NCI-H1092 treated with DMSO at 0.1 percent for 48 hours (cell line): ENCODE measurements at places on chromosomes 12 and 14.

- DNase-seq, result no peak
These were observed 473.5 kb downstream of the BTG1 start for GRCh38 chr12:91672130-91672529.

GRCh38 chr12:53751336-53752191 lies at the start of gene CISTR:
TSS of gene CISTR (minus strand) at chr12:53751979.
- DNase-seq, result peak; percentile 55

GRCh38 chr14:49089107-49089506 lies 497.1 kb downstream of the RPS29 start:
- DNase-seq, result no peak

- no peak for DNase-seq
These were observed 60.0 kb downstream of the PLEKHG7 start for GRCh38 chr12:92762773-92763172.

DNA sequence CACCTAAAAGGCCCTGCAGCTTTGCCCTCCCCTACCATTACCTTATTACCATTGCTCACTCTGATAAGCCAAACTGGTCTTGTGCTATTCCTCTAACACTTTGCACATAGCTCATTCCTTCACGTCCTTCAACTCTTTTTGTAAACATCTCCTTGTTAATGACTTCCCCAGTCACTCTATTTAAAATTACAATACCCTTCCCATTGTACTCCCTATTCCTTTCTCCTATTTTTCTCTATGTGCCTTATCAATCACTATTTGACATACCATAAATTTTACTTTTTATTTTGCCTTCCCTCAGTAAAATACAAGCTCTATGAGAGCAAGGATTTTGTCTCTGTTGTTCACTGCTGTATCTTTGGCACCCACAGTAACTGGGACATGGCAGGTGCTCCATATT lies 5.4 kb downstream of the SARNP start:
- no peak for DNase-seq

- peak; percentile 38 for DNase-seq
These were observed 906 bp downstream of the MARK3 start for GRCh38 chr14:103385929-103386712.

- no peak for DNase-seq
These were observed 337.4 kb downstream of the NUAK1 start for GRCh38 chr12:105801351-105801750.

GRCh38 chr12:87690236-87690810 lies 338.9 kb downstream of the C12orf50 start:
- DNase-seq, result no peak

GRCh38 chr14:51039252-51039651 lies 55.7 kb downstream of the TRIM9 start:
- no peak for DNase-seq

GRCh38 chr12:132443091-132443490 lies 46.9 kb upstream of the FBRSL1 start:
- no peak for DNase-seq

DNA sequence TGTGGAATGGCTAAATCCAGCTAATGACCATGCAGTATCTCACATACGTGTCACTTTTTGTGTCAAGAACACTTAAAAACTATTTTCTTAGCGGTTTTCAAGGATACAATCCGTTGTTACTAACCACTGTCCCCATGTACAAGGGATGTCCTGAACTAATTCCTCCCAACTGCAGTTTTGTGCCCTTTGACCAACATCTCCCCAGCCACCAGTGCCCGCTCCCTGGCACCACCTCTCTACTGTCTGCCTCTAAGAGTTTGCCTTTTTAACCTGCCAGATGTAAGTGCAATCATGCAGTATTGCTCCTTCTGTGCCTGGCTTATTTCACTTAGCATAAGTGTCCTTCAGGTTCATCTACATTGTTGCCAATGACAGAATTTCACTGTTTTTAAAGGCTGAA lies 315.7 kb downstream of the TMEM121 start:
- DNase-seq, result no peak

DNA sequence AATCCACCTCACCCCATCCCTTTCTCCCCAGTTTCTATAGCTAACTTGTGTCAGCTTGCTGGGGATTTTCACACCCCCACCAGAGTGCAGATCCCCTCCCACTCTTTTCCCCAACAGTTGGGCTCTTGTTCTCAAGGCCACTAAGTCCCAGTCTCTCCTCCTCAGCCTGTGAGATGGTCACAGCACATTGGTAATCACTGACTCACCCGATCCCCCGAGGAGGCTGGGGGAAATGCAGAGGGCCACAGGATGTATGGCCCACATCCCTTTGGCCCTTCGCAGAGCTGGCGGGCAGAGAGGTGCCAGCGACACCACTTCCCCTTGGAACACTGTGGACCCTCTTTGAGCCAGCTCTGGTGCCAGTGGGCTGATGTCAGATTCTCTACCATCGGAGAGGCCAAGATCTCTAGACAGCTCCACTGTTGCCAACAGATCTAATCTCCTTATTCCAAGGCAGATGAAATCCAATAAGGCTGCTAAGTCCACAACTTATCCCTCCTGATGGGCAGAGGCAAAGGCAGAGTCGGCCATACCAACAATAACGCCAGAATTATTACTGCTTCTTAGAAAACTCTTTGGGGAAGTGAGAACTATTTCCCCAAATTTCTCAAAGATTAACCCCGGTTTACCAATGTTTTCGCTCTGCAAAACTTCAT lies 1.6 kb downstream of the FMNL3 start:
- no peak for DNase-seq

DNA sequence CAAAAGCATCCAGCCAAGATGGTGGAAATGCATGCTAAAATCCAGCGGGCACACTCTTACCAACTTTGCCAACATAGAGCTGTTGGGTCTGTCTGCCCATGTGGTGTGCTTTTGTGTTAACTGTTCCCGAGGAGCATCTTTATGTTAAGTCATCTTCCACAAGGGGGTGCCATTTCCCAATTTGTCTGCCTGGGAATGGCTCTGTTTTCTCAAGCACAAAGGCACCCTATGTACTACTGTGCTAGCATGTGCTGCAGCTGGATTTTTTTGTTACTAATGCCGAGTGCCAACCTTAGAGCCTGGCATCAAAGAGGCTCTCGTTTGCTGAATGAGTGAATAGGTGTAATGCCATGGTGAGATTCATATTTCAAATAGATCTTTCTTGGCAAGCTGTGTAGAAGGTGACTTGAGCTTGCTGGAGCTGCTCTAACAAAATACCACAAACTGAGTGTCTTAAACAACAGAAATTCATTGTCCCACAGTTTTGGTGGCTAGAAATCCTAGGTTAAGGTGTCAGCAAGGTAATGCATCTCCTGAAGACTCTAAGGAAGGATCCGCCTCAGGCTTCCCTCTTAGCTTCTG lies 74.3 kb downstream of the TRHDE start:
- DNase-seq, result peak; percentile 39

- no peak for DNase-seq
These were observed 131.6 kb upstream of the FRMD6 start for GRCh38 chr14:51520087-51520486.

DNA sequence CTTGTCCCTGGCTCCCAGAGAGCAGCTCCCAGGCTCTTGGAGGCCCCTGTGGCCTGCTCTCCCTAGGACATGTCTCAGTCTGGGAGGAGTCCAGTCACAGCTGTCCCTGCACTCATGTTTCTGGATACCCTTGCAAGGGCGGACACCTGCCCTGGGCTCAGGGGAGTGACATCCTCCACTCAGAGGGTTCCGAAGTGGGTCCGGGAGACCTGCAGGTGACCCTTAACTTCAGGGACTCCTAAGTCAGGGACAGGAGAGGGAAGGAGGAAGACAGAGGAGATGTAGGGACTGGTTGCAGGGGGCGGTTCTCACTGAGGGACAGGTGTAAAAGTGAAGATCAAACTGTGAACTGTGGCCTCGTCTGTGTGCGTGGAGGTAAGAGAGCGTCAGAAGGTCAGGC lies 37.6 kb downstream of the CACNA2D4 start:
- DNase-seq, result no peak

- DNase-seq, result no peak
These were observed 23.3 kb upstream of the AMIGO2 start for GRCh38 chr12:47102845-47103651.

GRCh38 chr12:106759526-106760183 lies 14.8 kb upstream of the RIC8B start:
- DNase-seq, result no peak

DNA sequence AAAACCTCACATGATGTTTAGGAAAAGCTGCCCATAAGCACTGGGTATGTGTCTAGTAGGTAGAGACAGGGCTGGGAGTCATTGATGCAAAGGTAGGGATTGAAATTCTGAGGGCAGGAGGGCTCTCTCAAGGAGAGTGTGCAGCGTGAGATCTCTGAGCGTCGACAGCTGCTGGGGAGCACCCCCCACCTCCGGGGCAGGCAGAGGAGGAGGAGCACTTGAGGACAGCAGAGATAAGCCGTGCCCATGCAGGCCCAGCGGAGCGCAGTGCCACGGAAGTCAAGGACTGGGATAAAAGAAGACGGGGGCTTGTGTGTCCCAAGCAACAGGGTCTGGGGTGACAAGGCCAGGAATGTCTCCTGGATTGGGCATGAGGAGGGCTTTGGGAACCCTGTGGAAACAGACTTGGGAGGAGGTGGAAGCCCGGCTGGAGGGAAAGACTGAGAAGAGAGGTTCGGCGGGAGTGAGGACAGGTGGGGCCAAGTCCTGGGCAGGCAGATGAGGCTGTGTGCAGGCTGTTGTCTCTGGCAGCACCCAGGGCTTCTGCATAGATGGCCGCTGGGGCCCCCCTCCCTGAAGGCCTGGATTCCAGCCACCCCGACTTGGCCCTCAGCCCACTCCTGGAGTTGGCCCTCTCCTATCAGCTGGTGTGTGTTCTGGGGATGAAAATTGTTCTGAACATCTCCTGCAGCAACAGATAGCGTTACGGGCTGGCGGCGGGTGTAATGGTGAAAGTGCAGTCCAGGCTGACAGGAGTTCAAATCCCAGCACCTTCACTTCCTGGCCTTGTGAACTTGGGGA lies 1.9 kb downstream of the CACNA2D4 start:
- peak; percentile 90 for DNase-seq

DNA sequence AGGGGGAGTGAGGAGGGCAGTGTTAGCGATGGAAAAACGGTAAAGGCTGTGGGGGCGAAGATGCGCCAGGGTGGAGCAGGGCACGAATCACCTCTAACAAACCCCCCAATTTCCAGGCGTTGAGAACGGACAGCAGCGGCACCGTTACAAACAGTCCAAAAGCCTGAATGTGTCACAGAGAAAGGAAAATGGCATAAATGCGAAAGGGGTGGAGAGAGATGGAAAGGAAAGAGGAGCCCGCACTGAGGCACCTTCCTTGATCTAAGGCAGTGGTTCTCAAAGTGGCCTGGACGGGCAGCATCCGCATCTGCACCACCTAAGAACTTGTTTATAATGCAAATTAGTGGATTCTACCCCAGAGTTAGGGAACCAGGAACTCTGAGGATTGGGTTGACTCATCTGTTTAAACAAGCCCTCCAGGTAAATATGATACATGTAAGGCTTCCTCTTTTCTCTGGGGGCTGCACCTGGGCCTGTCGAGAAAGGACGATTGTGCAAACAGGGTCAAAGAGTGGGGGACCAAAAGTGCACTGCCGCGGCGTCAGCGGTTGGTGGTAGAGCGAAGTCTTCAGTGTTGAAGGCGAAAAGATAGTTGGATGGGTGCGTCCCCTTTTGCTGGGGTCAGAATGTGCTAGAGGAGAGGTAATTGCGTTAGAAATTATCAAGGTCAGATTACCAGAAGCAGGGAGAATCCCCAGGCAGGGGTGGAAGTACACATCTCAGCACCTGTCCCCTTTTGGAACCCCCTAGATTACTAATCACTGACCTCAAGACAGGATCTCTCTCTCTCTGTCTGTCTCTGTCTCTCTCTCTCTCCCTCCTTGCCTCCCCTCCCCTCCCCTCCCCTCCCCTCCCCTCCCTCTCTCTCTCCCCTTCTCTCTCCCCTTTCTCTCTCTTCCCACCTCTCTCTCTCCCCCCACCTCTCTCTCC lies 1.3 kb upstream of the KCNH5 start:
- DNase-seq, result peak; percentile 42

GRCh38 chr12:19304149-19304750 lies 135.0 kb upstream of the AEBP2 start:
- DNase-seq, result no peak

- no peak for DNase-seq
These were observed 27.8 kb downstream of the MUCL1 start for GRCh38 chr12:54882079-54882478.

DNA sequence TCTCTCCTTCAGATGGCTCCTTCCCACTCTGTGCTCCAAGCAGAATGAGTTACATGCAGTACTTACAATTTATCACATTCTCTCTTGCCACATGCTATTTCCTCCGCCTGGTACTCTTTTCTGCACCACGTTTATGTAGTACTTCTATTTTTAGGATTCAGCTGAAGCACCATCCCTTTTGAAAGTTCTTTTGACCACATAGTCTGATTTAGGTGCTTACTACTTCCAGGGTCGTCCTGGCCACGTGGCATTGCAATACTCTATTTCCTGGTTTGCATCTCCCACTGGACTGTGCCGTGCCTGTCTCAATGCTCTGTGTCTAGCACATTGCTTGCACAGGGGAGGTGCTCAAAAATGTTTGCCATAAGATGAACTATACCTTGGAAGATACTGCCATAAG lies 16.3 kb upstream of the TBC1D30 start:
- no peak for DNase-seq

DNA sequence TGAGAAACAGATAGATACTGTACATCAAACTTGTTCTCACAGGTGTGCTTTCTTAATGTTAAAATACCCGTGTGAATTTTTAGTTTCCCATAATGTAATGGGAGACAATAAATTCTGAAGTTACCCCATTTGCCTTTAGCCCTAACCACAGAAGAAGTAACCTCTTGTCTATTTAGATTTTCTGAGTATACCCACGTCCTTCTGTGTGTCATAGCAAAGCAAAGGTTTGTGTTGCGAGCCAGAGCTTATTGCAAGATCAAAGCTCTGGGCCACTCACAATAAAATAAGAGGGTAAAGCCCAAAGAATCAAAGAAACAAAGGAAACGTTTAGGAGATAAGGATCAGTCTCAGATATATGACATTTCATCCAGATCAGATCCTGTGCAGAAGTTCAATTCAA lies 73.9 kb downstream of the BMP4 start:
- no peak for DNase-seq

DNA sequence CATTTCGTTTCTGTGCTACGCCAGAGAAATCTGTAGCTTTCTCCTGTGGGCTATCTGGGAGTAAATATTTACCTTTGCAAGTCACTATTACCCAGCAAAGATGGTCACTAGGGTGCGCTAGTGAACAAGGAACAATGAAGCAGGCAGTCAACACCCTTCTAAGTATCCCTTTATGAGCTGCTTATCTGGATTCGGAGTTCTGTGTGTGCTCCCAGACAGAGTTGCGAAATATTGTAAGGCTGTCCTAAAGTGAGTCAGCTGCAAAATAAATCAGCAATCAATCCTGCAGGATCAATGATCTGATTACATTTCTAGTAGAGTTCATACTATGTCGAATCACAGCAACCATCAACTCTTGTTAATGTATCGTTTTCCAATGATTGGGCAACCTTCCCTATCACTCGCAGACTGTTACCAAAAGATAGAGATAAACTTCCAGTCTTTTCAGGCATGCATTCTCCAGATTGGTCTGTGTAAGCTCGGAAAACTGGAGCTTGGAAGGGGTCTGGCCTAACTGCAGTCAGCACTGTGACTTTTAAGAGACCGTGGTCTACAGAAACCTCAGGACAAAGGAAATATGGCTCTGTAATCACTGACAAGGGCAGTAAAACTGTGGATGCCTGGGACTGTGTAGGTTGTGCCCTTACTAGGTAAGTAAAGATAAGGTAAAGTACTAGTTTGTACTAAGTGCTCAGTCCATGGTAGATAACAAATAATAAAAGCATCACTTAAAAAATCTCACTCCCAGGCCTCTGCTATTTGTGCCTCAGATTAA lies 133.5 kb downstream of the KCNK10 start:
- peak; percentile 89 for DNase-seq
